Activated CD4-positive, CD25-positive, alpha-beta regulatory T cell treated with anti-CD3 and anti-CD28 coated beads, Interleukin-2, amount 50 U/mL, for 16 hours (primary cell): ENCODE measurements at places on chromosomes 3 and 15.

DNA sequence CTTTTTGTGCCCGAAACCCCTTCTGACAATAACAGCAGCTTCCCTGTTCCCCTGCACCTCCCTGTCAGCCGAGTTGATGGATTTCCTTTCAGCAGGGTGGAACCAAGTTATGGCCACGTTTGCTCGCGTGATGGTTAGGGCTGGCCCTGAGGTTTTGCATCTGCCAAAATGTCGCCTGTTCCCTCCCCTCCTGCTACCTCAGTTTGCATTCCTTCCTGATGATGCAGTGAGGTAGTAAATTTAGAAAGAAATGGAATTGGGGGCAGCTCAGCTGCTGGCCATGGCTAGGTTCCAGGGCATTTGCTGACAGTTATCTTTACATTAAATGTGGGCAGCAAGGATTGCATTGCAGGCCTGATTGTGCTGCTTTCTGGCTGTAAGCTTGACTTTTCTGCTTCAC, 13.2 kb downstream of the LIMD1 start:
- DNase-seq: no peak

GRCh38 chr3:112463250-112463649, 36.0 kb downstream of the BTLA start:
- DNase-seq: no peak

- DNase-seq: no peak
These were observed 56.8 kb downstream of the PHLDB2 start for GRCh38 chr3:111915905-111916304.

DNA sequence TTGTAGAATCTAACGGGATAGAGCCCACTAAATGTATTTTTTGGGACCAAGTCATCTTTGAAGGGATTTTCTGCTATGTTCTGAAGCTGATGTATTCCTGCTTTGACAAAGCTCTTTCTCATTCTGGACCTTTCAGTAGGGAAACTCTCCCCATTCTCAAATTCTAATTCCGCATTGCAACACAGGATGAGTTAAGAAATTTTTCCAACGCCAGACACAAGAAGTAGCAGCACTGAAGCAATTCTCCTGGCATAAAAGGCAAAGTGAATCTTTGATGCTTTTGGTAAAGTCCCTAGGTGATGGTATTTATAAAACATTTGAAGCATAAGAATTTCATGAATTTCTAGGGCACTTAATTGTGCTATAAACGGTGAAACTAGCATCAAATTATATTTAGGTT, 76.8 kb downstream of the ZPLD1 start:
- no peak for DNase-seq

DNA sequence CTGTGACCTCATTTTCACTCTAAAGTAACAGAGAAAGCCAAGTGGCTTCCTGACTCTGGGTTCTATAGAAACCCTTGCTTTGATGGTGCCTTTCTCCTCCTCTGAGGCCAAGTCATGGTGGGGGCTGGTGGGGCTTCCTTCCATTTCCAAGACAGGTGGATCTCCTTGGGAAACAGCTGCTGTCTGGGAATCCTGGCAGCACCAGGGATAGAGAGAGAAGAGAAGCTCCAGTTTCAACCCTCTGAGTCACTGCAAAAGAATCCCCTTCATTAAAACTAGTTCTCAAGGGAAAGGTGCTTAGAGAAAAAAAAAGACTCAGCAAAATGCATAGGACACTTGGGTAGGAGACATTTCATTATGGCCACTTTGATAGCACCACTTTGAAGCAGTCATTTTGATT, 614.4 kb downstream of the FHIT start:
- DNase-seq: no peak

- no peak for DNase-seq
These were observed 2.2 kb downstream of the LTF start for GRCh38 chr3:46462511-46462910.

DNA sequence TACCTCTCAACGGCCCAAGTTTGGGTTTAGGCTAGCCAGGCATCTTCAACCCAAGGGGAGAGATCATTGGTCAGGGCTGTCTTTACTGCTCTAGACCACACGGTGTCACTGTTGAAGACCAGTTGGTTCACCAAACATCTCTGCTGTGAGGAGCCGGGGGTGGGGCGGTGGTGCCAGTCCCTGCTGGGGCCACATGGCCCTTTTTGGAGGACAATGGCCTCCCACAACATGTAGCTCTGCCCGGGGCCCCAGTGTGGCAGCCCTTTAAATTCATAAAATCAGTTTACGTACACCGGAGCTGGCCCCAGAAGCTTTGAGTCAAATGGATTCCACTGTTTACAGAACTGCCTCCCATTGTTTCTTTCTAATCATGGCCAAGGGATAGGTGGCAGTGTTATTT, 19.1 kb upstream of the TM4SF18 start:
- DNase-seq: no peak

- no peak for DNase-seq
These were observed 4.4 kb downstream of the SCN5A start for GRCh38 chr3:38645076-38645475.

- no peak for DNase-seq
These were observed 14.4 kb downstream of the HES1 start for GRCh38 chr3:194150252-194150934.

DNA sequence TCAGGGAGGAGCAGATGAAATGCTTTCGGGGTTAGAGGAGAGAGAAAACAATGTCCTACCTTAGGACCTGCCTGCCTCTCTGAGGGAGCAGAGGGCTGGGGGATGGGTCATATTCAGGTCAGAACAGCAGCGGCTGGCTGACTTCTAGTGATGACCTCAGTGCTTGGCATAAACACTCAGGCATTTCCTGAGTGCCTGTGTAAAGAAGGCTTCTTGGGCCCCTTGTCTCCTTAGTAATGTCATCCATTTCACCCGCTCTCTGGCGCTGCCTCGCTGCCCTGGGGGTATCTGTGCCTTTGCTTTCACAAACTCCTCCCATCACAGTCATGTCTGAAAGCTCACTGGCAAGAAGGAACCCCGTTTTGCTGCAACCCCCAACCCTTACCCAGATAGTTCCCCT, 82.9 kb upstream of the GSK3B start:
- DNase-seq: no peak

- no peak for DNase-seq
These were observed 14.4 kb downstream of the PAK6 start for GRCh38 chr15:40253167-40253790.

DNA sequence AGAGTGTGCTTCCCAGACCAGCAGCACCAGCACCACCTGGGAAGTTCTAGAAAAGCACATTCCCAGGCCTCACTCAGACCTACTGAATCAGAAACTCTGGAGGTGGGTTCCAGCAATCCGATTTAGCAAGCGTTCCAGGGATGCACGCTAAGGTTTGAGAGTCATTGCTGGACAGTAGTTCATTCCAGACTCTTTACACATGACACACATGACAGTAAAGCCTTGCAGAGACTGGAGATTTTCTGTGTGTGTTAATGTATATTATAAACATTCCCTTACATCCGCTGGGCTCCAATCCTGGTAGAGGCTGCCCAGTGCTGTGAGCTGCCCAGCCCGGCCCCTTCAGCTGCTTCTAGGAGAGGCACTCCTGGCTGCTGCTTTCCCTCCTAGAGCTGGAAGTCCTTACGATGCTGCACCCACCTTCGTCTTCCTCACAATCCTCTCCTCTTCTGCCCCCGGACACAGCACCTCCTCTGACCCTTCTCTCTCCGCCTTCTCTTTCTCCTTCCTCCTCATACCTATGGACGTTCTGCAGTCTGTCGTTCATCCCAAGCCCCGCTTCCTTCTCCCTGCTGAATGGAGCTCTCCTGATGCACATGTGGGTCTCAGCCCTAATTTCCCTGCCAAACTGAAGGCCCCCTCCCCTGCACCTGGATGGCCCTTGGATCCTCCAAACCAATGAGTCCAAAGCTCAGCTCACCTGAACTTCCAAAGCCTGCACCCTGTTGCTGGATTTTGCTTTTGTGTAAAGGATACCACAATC, 44.4 kb downstream of the ITGA11 start:
- no peak for DNase-seq

DNA sequence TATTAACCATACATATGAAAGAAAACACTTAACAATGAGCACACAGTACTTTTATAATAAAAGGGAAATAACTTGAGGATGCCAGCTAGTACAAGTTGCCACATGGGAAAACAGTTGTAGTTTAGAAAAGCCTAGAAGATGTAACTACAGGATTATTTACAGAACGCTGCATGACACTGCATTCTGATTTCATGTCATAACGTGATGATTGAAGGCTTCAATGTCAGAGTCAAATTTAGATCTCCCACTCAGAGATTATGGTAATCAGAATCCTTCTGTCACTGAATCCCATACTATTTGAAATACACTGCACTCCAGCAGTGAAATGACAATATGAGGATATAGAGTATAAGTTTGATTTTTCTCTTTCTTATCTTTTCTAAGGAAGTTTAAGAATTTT, 253.9 kb upstream of the LRRN1 start:
- DNase-seq: no peak

- DNase-seq: no peak
These were observed 87.7 kb downstream of the LSM3 start for GRCh38 chr3:14266361-14266760.

DNA sequence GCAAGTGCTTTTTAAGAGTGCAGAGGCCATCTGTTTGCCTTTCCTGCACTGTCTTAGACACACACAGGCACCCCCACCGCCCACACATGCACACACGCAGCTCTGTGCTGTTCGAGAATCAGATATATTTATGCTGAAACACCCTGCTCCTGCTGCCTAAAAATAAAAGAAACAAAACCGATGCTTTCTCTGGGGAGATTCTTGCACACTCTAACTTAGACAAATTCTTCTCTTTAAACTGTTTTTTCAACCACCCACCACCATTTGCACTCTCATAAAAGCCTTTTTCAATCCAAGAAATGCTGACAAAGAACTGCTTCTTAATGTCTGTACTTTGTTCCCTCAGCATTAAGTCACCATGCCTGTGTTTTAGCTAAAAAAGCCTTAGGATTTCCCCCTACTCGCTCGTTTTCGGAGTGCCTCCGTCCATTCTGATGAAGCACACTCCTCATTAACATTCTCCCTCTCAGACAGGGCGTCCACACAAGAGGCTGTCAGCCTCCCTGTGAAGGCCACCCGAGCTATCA, 26.2 kb downstream of the SLC12A8 start:
- DNase-seq: no peak

DNA sequence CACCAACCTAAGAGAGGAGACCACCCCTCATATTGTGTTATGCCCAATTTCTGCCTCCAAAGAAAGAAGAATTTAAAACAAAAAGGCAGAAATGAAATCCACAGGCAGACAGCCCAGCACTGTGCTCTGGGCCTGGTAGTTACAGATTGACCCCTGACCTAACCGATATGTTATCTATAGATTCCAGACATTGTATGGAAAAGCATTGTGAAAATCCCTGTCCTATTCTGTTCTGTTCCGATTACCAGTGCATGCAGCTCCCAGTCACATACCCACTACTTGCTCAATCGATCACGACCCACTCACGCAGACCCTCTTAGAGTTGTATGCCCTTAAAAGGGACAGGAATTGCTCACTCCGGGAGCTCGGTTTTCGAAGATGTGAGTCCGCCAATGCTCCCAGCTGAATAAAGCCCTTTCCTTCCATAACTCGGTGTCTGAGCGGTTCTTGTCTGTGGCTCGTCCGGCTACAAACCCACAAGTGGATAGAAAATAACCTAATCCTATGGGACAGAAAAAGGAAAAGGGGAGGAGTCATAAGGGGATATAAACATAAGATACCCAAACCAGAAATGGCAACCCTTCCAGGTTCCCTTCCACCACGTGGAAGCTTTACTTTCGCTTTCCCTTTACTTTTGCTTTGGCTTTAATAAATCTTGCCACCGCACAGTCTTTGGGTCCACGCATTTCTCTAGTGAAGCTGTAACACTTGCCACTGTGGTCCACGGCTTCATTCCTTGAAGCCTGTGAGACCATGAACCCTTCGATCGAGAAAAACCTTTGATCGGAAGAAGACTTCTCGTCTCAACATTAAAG, 1.7 kb upstream of the CFAP91 start:
- DNase-seq: no peak

- DNase-seq: no peak
These were observed 372.0 kb upstream of the ATP10A start for GRCh38 chr15:26234976-26235767.

GRCh38 chr3:15839568-15839967, 41.8 kb upstream of the ANKRD28 start:
- DNase-seq: no peak

DNA sequence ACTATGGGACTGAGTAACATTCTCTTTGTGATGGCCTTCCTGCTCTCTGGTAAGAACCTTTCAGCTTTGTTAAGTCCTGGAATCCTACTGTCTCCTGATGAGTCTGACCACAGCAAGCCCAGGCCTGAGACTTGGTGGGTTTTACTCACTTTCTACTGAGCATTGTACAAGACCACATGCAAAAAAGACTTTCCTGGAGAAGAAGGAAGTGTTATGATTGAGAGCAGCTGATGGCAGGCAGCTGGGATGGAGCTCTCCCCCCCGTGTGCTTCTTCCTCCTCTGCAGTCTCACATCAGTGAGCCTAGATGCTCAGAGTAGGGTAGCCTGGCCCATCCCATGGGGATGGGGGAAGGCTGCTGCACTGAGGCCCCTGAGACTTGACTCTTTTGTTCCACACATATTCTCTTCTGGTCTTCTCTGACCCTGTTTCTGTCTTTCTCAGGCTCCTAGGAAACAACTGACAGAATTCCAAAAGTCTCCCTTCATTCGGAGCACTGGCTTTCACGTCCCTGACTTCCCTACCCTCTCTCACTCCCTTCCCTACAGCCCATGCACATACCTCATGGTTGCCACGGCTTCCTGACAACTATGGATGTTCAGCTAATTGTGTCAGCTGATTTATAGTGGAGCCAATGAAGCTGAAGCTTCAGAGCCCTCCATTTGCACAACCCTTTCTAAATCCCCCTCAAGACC, 36.6 kb downstream of the CD86 start:
- DNase-seq: no peak

GRCh38 chr3:17672506-17672905, 69.9 kb downstream of the TBC1D5 start:
- DNase-seq: no peak

DNA sequence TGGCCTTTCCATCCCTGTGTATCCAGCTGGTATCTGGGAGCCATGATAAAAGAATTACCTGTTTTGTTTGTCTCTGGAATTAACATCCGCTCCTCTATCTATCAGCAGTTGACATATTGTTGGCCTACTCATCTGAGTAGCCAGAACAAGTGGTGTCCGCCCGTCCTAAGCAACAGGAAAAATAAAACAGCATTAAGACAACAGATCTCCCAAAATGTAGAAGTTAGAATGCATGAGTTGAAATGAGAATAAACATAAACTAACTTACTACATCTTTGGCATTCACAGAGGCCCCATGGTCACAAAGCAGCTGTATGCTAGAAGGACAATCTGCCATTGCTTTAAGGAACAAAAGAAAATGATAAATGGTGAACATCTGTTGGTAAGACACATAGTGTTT, 75.9 kb downstream of the UACA start:
- no peak for DNase-seq

- DNase-seq: no peak
These were observed 50.1 kb downstream of the LYSMD4 start for GRCh38 chr15:99683000-99683670.

- DNase-seq: no peak
These were observed 19.1 kb downstream of the TSEN2 start for GRCh38 chr3:12503126-12503957.

DNA sequence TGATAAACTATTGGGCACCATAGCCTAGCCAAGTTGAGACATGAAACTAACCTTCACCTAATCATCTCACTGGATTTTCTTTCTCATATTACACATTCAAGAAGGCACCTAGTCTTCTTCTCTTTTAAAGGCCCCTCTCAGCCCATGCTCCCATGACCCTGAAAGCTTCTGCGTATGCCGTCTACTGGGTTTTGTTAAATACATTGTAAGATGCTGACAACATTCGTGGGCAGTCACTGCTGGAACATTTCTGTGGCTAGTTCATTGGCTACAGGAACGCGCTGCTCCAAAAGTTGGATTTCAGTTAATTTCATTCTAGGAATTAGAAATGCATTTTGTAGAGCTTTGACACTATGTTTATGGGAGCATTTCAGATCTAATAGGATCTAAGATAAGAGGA, 52.3 kb upstream of the CHD2 start:
- DNase-seq: no peak
